Uterus (tissue), 4 donors: ENCODE measurements at places on chromosomes 1 and 21.

- no peak for DNase-seq
Measured at GRCh38 chr1:18581420-18581880, 49.2 kb upstream of the PAX7 start.

DNA sequence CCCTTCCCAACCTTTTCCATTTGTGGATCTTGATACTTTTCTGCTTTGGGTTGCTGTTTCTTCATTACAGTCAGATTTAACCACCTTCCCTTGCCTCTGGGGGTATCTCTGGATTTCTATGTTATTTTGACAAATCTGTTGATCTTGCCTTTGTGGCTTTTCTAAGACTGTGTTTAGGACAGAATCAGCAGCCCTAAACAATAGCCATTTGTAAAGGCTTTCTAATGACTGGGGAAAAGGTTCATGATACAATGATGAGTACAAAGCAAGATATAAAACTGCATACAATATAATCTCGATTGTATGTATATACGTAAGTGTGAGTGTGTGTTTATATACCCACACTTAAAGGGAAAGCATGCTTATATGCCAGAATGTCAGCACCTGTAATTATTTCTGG, 27.8 kb downstream of the FAM20B start:
- DNase-seq = no peak

DNA sequence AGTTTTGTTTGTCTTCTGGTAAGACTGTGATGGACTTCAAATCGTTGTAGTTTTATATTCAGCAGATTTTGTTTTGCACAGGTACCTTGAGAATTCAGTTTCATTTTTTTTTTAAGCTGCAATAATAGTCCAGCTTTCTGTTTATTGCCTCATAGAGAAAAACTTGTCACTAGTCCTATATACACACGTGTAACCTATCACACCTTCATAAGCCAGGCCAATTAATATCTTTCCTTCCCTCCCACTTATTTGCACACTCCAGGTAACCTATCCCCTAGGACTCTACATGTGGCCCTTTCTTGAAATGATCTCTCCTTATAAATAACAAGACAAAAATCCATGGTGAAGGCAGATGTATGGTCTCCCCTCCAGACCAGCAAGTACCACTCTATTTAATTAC, 62.4 kb downstream of the SLC22A15 start:
- DNase-seq = no peak

DNA sequence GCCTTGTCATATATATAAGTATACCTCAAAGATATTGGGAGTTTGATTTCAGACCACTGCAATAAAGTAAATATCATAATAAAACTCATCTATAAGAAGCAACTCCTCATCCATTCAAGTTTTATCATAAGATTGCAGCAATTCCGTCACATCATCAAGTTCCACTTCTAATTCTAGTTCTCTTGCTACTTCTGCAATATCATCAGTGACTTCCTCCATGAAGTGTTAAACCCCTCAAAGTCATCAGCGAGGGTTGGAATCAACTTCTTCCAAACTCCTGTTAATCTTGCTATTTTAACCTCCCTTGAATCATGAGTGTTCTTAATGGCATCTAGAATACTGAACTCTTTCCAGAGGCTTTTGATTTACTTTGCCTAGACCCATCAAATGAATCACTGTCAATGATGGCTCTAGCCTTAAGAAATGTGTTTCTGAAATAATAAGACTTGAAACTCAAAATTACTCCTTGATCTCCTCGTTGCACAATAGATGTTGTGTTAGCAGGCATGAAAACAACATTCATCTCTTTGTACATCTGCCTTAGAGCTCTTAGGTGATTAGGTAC, 88.3 kb downstream of the RPE65 start:
- no peak for DNase-seq

- DNase-seq = peak; percentile 58
Measured at GRCh38 chr21:44267655-44268142, 6.0 kb upstream of the DNMT3L start.

DNA sequence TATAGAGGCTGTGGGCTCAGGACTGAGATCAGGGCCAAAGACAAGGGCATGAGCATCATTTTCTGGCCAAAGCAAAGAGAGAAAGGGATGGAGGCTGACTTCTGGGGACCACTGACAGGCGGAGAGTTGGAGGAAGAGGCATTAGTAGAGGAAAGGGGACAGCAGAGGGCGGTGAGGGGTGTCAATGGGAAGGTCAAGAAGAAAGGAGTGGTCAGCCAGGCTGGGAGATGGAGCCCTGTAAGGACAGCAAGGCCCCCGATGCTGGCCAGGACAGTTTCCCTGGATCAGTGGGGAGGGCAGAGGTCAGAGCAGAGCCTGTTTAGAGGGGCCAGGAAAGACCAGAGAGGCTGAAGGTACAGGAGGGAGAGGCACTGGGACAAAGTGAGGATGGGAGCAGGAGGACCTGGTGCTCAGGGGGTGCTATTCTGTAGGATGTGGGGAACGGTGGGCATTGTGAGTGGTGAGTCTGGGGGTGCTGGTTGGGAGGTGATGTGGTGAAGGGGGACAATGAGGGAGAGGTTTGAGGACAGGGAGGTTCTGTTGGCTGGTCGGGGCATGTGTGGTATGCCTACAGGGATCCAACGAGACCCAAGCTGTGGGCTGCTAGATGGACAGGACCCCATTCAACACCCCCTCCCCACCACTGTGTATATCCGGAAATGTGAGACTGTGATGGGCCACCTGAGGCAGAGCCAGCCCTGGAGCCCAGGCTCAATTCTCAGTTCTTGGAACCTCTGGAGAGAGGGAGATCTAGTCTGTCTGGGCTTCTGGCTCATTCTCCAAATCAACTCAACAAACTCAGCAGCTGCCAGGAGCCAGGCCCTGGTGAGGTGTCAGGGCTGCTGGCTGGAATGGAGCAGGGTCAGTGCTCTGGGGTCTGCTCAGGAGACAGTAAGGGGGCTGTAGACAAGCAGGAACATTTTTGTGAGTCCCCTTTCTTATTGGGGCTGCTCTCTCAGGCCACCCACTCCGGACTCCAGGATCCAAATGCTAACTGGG, 1.4 kb upstream of the FAM151A start:
- DNase-seq = no peak

- no peak for DNase-seq
Measured at GRCh38 chr1:19974822-19975416, 4.5 kb downstream of the PLA2G2A start.

GRCh38 chr1:240866724-240867123, 254.8 kb upstream of the GREM2 start:
- no peak for DNase-seq

- no peak for DNase-seq
Measured at GRCh38 chr1:107548276-107548675, 407.4 kb downstream of the NTNG1 start.

- DNase-seq = no peak
Measured at GRCh38 chr1:201861448-201861847, 27.2 kb upstream of the SHISA4 start.

GRCh38 chr1:8809342-8809736, 8.1 kb downstream of the RERE start:
- DNase-seq = no peak

- no peak for DNase-seq
Measured at GRCh38 chr1:245888809-245889208, 618.3 kb downstream of the SMYD3 start.

GRCh38 chr21:44938772-44939531, 877 bp upstream of the SLX9 start:
- DNase-seq = no peak

GRCh38 chr1:226990133-226990716, 50.1 kb downstream of the COQ8A start:
- DNase-seq = no peak

DNA sequence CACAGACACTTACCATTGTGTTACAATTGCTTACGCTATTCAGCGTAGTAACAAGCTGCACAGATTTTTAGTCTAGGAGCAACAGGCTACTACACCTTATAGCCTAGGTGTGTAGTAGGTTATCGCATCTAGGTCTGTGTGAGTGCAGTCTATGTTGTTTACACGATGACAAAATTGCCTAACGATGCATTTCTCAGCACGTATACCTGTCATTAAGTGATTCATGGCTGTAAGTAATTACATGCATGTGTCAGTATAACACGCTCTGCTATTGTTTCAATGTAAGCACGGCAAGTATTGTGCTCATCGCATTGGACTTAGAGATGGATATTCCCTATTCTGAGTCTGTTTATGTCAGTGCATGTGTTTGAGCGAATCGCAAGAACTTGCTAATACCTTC, 15.7 kb upstream of the ZBTB18 start:
- DNase-seq = no peak

GRCh38 chr21:32442566-32443318, 30.2 kb downstream of the EVA1C start:
- DNase-seq = no peak

DNA sequence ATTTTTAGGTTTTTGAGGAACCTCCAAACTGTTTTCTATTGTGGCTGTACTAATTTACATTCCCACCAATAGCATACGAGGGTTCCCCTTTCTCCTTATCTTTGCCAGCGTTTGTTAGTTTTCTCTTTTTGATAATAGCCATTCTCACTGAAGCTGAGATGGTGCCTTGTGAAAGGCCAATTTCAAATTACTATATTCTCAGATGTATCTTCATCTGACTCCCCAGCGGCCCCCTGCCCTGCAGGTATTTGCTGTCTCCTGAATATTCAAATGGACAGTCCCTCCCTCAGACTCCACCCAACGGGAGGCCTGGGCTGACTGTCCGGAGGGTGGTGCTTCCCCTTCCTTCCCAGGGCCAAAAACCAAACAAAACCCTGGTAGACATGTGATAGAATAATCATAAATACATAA, 33.5 kb upstream of the TARBP1 start:
- DNase-seq = no peak

- peak; percentile 5 for DNase-seq
Measured at GRCh38 chr1:53371851-53372250, 44.0 kb upstream of the LRP8 start.

DNA sequence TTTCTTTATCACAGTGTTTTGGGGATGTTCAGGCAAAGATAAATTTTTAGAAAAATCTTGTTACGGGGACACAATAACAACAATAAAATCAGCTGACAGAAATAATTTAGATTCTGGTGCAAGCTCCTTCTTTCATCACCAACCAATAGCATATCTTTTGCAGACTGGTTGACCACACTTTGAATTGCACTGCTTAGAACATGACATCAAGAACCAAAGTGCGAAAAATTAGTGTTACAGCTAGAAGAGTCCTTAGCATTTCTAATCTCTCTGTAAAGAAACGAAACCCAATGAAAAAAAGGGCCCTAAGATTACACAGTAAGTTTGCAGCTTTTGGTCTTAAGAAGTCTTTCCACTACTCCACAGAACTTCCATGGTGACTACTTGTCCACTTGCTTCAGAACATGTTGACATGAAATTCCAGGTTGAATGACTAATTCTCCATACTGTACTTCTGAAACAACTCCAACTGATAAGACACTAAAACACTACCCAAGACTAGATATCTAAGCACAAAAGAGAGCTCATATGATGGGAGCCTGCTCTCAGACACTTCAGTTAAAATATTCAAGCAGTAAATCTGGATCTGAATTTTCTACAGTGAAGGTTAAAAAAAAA, 31.3 kb downstream of the XKR8 start:
- no peak for DNase-seq

- peak; percentile 49 for DNase-seq
Measured at GRCh38 chr1:170665629-170666028, 1.7 kb downstream of the PRRX1 start.
